ENCODE measurements at places on chromosomes 2 and 18.

DNA sequence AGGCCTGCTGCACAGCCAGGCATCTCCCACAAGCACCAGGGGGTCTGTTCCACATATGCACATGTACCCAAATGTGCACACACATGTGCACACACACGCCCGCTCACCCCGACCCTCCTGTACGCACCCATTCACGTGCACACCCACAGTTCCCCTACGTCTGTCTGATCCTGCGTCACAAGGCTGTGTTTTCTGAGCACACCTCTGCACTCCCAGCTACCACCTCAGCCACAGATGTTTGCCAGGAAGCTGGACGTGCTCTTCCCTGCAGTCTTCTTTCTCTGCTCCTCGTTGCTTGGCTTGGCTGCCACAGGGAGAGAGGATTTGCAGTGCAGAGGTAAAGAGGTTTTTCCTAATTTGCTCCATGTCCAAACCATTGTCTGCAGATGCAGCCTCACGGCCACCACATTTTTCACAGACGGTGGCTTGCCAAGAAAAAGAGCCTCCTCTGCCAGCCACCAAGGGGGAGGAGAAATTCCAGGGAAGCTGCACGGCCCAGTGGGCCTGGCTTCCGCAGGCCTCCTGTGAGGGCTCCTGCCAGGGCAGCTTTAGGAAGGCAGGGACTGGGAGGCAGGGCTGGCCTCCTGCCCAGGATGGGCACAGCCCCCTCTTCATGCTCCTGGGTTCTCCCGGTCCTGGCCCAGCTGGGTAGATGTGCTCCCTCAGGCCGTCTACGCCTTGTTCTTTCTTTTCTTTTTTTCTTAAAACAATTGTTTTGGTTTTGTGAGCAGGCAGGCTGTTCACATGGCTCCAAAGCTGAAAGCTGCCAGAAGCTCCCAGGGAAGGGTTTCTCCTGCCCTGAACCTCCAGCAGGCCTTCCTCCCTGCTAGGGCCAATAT is 29.3 kb upstream of the HS6ST1 start:
- DNase-seq = no peak

DNA sequence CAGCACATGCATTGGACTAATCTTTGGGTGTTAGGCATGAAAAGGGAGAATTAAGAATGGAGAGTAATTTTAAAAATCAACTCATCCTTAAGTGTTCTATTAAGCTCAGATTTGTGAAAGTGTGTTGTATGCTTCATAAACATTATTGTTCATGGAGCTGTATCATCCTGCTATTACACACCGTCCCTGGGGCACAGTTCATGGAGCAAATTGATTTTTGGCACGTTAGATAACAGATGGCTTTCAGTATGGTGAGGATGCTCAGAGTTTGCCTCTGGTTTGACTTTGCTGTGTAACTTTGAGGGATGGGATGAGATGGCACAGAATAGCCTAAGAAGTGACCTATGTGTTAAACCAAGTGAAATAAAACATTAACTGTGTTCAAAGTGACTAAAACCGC is 97.1 kb downstream of the MGAT5 start:
- DNase-seq = no peak

DNA sequence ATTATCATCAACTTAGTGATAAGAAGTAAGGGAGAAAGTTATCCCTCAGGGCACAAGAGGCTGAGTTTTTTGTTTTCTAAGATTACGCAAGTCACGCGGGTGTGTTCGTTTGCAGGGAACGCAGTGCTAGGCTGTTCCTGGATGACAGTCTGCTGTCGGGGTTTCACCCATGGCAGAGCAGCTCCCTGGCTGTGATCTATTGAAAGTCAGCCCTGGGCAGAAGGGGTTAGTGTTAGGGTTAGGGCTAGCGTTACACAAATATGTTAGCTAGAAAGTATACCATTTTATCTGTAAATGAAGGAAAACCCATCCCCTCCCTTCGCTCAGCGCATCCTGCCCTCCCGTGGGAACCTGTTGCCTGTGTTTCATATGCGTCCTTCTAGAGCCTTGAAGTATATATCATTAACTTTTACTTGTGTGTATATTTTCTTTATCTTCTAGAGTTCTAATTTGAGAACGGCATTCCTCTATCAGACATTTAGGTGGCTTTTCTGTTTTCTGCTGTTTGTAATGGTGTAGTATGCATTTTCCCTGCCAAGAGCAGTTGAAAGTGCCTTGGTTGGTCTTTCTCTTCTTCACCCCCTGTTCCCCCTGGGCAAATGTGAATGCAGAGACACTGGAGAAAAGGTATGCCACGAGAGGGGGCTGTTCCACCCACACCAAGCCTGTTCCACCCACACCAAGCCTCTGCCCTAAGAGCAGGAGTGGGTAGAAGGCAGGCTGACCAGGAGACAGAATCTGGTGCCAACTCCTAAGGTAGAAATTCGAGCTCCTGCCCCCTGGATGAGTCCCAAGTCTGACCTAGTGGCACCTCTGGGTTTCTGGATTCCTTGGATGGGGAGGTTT is 47.0 kb downstream of the ARMC9 start:
- DNase-seq = no peak

GRCh38 chr2:237866101-237866621 is 6.7 kb downstream of the RAMP1 start:
- DNase-seq = no peak

DNA sequence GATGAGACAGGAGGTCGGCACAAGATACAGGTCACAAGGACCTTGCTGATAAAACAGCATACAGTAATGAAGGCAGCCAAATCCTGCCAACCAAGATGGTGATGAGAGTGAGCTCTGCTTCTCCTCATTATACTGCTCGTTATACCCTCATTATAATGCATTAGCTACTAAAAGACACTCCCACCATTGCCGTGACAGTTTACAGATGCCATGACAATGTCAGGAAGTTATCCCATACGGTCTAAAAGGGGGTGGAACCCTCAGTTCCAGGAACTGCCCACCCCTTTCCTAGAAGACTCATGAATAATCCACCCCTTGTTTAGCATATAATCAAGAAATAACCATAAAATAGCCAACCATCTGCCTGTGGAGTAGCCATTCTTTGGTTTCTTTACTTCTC is 224.2 kb downstream of the RBM43 start:
- no peak for DNase-seq

DNA sequence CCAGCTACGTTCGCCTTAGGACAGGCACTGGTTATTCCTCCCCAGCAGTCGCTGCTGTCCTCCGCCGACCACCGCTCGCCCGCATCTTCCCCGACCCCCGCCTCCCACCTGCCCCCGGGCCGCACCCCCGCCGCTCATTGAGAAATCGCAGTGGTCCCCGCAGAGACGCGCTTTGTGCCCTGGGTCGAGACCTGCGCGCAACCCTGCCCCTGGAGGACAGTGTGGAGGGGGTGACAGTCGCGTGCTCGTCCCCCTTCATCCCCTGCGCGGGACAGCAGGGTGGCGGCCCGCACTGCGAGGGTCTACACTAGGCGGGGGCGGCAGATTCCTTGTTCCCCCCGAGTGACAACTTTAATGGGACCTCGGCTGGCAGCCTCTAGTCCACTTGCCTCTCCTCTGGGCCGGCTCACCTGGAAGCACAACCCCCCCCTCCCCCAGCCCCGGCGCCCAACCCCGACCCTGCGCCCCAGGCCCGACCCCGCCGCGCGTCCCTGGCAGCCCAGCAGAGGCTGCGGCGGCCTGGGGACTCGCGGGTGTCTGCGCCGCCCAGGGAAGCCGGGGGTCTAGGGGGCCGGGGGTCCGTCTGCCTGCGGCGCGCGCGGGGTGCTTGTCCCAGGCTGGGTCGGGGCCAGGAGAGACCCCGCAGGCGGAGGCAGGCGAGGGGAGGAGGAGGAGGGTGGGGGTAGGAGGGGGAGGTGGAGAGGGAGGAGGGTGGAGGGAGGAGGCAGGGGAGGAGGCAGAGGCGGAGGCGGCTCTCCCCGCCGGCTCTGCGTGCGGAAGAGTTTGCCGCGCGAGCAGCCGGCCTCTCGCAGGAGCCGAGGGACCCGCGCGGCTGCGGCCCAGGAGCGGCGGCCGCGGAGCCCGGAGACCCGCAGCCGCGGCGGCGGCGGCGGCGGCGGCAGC is at the start of gene NPAS2:
TSS of gene NPAS2 (plus strand) at position 770 of the 903 bp plus-strand sequence. CDS start 84,616 bp downstream, outside the sequence.
- DNase-seq = no peak

- DNase-seq = no peak
Measured at GRCh38 chr2:191696966-191697365, 19.0 kb downstream of the NABP1 start.

GRCh38 chr18:59022167-59022945 is 117.3 kb upstream of the SEC11C start:
- no peak for DNase-seq

DNA sequence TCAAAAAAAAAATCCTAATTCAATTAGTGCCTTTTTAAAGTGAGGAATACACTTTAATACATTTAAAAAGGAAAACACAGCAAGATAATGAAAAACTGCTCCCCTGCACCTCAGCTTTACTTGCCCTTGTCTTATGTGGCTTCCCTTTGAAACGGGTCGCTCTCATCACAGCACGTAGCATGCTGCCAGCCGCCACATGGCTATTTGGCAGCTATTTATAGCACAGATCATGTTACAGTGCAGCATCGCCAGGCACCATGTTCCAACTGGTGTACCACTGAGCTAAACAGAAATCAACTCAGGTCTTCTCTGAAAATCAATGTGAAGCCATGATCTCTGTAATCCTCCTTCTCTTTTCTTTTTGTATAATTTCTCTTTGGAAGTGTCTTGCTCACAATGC is 65.1 kb downstream of the TMEM182 start:
- no peak for DNase-seq

- no peak for DNase-seq
Measured at GRCh38 chr2:110794951-110795350, 62.6 kb downstream of the ACOXL start.

GRCh38 chr2:9206991-9207640 is 504 bp downstream of the ASAP2 start:
- DNase-seq = no peak

DNA sequence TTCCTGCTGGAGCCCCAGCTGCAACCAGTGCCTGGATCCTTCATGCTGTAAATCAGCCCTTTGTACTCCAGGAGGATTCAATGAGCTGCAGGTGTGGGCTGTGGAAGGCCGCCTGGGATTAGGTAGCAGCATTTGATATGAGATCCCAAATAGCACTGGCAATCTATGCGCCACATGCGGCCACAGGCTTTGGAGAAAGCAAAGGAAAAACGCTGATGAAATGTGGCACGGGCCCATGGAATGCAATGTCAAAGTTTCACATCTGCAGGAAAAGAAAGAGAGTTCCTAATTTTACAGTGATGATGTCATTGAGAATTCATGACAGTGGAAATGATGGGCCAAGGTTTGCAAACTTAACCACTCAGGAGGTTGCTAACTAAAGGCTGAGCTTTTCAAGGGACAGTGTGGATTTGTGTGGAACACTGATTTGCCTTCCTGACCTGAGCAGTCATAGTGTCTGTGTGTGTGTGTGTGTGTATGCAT is 216.4 kb upstream of the OSR1 start:
- no peak for DNase-seq

- no peak for DNase-seq
Measured at GRCh38 chr2:108918156-108918874, 70.7 kb downstream of the EDAR start.

- DNase-seq = no peak
Measured at GRCh38 chr2:177178797-177179196, 33.8 kb upstream of the HNRNPA3 start.

- DNase-seq = no peak
Measured at GRCh38 chr2:177771191-177771590, 301.4 kb downstream of the PDE11A start.
